ENCODE measurements at places on chromosomes 1 and 21.

GRCh38 chr1:234735916-234736315 lies 125.9 kb upstream of the IRF2BP2 start:
- no peak for DNase-seq

DNA sequence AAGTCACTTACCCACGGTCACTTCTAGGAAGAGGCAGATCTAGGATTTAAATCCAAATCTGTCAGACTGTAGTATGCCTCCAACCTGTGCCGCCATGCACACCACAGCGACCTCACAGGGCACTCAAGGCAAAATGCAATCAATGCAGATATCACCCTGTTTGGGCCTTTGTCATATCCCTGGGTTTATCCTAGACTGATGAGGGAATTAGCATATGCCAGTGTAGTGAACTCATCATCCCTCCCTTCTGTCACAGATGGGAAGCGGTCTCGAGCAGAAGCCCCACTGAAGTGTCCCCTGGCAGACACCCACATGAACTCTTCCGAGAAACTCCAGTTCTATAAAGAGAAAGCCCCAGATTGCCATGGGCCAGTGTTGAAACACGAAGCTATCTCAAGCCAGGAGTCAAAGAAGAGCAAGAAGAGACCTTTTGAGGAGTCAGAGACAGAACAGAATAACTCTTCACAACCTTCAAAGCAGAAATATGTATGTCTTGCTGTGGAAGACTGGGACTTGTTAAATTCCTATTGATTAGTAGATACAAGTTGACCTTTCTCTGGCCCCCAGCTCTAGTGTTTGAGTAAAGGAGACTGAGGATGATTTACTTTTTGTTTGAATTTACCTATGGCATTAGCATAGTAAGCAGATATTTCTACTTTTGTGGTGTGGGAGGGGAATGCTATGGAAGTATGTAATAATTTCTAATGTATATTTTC lies 21.4 kb downstream of the LRRC42 start:
- no peak for DNase-seq

DNA sequence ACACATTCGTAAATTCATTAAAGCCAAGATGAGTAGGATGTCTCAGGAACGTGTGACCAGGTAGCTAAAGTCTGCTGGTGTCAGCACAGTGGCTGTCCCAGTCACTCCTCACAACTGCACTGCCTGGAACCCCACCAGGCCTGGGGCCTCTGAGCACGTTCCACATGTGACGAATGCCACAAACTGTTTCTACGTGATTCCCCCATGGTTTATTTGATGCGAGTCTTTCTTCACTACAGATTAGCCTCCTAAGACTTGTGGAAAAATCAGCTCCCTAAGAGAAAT lies 33.2 kb downstream of the PRDM15 start:
- no peak for DNase-seq

GRCh38 chr1:202135221-202135721 lies 9.3 kb downstream of the ARL8A start:
- no peak for DNase-seq

DNA sequence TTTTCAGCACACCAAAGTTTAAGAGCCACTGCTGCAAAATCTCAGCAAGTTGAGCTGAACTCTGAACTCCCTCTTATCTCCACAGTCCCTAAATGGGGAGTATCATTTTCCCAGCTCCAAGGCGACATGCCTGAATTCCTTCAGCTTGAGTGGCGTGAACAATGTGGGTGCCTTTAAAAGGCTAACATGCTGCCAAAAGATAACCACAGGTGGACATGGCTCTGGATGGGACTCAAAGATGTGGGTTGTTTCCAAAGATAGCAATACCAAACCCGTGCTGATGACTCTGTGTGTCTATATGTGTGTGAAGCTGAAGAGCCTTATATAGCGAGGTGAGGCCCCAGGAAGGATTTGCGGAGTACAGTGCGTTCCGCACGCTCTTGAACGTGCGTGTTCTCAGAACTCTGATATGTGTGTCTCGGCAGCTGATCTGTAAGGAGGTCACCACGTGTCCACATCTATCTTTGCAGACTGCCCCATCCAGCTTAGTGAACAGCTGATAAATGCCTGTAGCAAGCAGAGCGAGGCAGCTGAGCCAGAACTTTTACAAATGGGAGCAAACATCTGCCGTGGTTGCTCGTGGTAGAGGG lies 189.2 kb downstream of the DYRK1A start:
- peak; percentile 86 for DNase-seq

DNA sequence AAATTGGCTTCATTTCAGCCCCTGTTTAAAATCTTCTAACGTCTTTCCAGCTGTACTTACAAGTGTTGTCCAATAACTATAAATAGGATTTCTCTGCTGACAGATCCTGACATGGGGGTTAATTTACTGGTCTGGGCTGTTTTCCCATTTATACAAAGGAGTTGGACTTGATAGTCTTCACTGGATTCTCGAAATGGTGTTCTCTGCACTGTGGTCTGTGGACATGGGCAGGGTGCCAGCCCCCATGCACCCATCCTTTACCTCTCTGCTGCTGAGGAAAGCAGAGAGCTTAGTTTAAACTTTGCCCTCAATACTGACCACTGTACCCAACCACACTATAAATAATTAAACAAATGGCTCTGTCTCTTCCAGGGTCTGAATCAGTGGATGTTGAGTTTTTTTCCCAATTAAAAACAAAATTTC lies 5.2 kb downstream of the DIO1 start:
- no peak for DNase-seq

DNA sequence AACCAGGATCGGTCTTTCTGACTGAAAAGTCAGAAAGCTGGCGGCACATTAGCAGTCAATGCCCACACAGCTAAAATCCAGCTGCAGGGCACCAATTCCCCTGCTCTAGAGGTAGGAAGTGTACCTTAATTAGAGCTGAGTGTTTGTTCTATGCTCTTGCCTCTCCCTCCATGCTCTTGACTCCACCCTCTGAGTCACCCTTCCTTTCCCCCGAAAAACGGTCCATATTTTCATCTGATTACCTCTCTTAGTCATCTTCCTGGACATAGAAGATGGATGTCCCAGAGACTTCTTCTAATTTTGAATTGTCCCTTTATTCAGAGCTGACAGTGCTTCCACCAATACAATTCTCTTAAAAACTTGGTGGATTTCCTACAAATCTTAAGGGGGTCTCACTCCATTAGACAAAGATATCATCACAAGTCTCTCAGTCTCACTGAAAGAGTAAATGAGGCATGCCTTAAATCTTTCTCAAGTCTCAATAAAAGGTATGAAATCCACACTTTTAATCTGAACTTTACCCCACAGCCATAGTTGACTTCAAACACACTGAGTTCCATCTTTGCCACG lies 44.1 kb upstream of the SLC19A1 start:
- DNase-seq, result no peak

DNA sequence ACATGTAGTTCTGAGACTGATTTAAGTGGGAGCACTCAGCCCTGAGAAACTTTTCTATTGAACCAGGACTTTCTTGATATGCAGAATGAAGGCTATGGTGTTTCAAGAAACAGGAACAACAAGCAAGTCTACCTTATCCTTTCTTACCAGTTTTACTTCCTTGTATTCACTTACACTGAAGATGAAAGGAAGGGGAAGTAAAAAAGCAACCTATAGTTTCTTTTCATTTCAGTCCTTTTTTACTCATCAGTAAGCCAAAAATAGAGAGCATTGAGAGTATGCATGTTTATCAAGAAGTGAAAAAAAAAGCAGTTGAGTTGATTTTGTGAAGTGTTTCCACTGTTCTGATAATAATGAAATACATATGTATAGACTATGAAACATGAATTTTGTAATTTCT lies 1010.3 kb downstream of the AMY1C start:
- no peak for DNase-seq

DNA sequence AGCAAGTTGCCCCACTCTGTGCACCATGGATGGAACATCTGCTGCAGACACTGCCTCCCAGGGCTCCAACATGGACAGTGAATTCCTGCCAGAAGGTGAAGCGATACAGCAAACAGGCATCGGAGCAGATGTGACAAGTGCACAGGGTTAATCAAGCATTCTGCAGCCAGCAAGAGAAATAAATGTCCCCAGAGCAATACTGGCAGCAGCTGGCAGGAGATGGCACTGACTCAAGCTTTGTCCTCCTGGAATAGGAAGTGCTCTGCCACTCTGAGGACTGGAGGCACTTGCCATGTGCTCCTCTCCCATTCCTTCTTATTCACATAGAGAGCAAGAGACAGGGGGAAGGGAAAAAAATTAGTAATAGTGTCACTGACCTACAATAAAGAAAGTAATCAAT lies 402.7 kb upstream of the DAB1 start:
- DNase-seq, result no peak

DNA sequence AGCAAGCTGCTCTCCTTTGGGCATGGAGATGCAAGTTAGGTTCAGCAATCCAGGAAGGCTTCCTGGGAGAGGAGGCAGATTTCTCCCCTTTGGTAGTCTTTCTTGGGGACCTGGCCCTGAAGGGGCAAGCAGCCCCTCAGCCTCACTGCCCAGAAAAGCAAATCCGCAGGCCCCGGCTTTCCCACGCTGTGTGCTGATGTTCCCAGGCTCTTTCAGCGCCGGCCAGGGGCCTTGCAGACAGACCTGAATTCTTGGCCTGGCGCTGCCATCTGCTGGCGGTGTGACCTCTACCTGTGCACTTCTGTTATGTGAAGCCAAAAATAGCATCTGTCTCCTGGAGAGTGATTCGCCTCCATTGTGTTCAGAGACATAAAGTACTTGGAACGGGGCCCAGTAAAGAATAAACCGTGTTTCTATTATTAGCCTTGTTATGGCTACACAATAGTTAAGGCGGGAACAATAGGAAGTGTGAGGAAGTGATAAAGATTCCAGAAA lies 64.8 kb downstream of the ALPL start:
- DNase-seq, result peak; percentile 75

- DNase-seq, result no peak
Observed at GRCh38 chr1:117128323-117129079, 7.0 kb upstream of the TRIM45 start.

DNA sequence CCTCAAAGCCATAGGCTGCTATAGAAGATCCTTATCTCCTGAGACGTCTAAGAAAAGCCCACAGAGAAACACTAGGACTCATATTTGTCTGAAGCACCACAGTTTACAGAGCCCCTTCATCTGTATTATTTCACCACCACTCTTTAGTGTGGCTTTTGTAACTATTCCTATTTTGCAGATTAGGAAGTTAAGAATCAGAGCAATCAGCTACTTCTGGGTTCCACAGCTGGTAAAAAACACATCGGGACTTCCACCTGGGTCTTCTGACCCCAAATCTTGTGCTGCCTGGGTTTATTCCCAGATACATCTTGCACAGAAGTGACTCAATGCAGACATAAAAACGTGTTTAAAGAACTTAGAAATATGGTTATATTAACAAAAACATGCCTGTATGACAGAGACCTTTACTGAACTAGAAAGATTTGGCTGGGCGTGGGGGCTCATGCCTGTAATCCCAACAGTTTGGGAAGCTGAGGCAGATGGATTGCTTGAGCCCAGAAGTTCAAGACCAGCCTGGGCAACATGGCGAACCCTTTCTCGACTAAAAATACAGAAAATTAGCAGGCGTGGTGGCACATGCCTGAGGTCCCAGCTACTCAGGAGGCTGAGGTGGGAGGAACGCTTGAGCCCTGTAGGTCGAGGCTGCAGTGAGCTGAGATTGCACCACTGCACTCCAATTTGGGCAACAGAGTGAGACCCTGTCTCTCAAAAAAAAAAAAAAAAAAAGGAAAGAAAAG lies 40.9 kb downstream of the ELK4 start:
- DNase-seq, result no peak

GRCh38 chr1:230345139-230345885 lies 80.8 kb downstream of the PGBD5 start:
- no peak for DNase-seq

GRCh38 chr21:31034378-31034777 lies 3.9 kb downstream of the KRTAP19-8 start:
- DNase-seq, result no peak

DNA sequence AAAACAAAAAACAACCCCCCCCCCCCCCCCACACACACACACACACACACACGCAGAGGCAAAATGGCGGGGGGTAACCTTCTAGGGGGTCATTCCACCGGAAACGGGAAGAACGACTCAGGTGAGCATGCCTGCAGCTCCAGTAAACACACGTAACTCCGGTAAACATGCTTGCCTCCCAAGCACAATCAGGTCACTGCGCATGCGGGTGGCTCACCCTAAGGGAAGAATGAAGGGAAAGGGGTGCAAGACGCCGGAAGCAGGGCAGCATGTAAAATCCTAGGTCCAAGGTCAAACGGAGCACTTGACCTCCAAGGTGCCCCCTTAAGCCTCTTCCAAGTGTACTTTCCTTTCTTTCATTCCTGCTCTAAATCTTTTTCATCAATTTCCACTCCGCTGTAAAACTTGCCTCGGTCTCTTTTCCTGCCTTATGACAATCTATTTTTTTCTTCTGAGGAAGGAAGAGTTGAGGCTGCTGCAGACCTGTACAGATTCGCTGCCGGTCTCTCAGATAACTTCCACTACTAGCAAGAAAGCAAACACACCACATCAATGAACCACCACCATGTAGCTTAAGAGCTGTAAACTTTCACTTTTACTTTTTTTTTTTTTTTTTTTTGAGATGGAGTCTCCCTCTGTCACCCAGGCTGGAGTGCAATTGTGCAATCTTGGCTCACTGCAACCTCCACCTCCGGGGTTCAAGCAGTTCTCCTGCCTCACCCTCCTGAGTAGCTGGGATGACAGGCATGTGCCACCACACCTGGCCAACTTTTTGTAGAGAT lies 21.0 kb upstream of the CBR3 start:
- no peak for DNase-seq

DNA sequence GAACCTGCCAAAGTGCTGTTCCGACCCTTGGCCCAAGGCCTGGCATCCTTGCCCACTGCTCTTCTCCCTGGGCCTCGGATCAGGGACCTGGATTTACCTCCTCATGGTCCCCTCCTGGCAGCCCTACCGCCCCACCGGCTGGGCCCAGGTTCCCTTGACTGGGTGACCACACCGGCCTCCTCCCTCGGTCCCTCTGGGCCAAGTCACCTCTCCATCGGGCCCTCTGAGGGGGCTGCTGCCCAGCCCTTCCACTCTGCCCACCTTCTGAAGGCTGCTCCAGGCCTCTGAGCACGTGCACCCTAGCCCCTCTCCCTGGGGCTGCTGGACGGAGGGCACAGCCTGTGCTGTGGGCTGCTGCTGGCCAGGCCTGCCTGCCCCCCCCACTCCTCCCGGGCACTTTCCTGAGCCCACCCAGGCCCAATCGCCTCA lies 9.3 kb upstream of the MMEL1 start:
- DNase-seq, result no peak

GRCh38 chr1:170931650-170932049 lies 3.7 kb upstream of the MROH9 start:
- no peak for DNase-seq

GRCh38 chr1:160539990-160540858 lies 17.2 kb upstream of the SLAMF6 start:
- DNase-seq, result no peak

GRCh38 chr1:177181280-177181630 lies 10.5 kb downstream of the BRINP2 start:
- peak; percentile 48 for DNase-seq

Data from psoas muscle (tissue), 8 donors.